ENCODE measurements at places on chromosomes 1 and 21.

DNA sequence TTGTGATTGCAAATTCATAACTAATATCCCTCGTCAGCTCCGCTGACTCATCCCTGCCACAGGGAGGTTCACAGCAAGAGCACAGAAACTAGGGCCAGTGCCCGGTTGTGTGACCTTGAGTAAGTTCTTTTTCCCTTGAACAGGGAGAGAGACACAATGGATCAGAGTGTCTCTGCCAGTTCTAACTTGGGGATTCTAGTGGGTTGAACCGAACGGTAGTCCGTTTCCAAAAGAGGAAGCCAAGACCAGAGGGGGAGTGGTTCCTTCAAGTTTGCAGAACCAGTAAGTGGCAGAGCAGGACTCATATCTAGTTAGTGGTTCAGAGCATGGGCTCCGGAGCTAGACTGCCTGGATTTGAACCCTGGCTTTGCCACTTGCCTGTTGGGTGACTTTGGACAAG is 4.9 kb upstream of the SHISA4 start:
- DNase-seq = no peak

DNA sequence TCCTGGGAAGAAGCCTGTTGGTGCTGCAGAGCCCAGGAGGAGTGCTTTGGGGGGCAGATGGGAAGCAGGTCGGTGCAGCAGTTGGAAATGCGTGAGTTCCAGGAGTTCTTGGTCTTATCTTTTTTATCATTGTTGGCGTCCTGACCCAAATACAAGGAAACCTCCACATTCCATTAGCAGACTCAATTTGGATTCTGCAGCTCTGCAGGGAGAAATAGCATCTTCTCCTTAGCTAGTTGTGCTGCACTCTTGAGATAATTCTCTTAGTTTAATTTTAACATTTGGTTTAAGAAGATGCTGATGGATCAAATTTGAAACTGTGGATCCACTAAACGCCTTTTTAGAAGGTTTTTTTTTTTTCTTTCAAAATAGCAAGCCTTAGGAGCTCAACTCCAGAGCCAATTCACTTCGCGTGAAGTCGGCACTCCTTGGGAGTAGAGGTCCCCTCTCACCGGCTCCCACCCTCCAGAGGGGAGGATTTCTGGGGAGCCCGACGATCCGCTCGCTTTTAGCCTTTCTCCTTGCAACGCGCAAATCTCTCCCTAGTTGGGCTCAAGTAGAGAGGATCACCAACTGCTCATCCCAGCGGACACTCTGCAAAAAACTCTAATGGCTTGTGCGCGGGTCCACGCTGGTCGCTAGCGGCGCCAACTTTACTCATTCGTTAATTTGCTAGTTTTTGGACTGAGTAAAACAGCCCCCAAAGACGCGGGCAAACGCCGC is 1.3 kb downstream of the PLD5 start:
- no peak for DNase-seq

GRCh38 chr1:211896958-211897357 is 66.4 kb upstream of the LPGAT1 start:
- DNase-seq = no peak

- peak; percentile 14 for DNase-seq
These were observed 71.0 kb upstream of the CSF3R start for GRCh38 chr1:36553591-36554322.

- DNase-seq = no peak
These were observed 21.5 kb downstream of the RCAN1 start for GRCh38 chr21:34593423-34593822.

- no peak for DNase-seq
These were observed 52.1 kb downstream of the COL6A1 start for GRCh38 chr21:46033410-46034400.

GRCh38 chr21:45544449-45545235 is 2.4 kb upstream of the SLC19A1 start:
- DNase-seq = no peak

DNA sequence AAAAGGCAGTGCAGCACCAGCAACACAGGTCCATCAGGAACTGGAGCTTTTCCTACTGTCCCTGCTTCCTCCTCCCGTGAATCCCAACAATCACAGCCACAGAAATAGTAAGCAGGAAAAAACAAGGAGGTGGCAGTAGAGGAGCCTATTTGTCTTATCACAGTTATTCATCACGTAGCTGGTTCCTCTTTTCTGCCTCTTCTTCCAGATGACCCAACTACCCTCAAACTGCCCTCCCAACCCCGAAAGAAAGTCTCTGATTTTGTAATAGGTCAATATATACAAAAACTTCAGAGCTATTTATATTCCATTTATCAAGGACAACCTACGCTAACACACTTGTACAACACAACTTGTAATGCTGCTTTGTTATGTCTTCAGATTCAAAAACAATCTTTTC is 21.4 kb downstream of the GNB1 start:
- no peak for DNase-seq

GRCh38 chr1:204591473-204592090 is 75.4 kb downstream of the MDM4 start:
- DNase-seq = no peak

DNA sequence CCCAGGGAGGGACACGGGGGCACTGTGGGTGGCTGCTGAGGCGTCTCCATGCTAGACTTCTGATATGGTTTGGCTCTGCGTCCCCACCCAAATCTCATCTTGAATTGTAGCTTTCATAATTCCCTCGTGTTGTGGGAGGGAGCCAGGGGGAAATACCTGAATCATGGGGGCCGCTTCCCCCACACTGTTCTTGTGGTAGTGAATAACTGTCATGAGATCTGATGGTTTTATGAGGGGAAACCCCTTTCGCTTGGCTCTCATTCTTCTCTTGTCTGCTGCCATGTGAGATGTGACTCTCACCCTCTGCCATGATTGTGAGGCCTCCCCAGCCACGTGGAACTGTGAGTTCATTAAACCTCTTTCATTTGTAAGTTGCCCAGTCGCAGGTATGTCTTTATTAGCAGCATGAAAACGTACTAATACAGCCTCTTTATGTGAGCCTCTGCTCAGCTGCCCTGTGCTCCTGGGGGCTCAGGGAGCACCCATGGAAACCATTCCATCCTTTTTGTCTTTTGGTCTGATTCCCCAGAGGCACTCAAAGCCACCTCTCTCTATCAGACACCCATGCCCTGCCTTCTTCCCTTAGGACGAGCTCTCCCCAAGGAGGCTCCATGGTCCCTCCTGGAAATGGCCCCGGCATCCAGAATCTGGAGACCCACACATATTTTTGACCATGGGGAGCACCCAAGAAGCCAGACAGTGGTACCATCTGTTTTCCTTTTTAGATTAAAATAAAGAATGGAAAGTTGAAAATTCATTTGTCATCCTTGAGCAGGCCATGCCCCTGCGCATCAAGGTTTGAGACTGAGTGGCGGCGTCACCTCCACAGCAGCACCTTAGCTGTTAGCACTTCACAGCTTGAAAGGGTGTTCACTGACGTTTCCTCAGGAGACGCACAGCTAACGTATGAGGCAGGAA is 65.9 kb upstream of the FAM20B start:
- no peak for DNase-seq

DNA sequence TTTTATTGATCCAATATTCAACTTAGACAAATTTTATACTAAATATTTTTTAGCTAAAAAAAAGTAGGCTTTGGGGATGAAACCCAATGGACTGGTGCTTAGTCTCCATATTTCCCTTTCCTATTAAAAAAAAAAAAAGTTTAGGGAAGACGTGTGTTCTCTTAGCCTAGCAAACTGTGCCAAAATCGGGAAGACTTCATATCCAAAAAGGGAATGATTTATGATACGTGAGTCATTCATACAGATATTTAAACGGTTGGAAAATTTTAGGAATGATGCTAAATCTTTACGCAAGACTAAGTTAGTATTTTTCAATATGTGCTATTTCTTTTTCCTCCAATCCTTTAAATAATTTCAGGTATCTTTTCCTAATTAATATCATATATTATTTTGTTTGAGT is 50.7 kb downstream of the SPATA17 start:
- no peak for DNase-seq

GRCh38 chr21:21858502-21859334 is 860.5 kb downstream of the NCAM2 start:
- no peak for DNase-seq

DNA sequence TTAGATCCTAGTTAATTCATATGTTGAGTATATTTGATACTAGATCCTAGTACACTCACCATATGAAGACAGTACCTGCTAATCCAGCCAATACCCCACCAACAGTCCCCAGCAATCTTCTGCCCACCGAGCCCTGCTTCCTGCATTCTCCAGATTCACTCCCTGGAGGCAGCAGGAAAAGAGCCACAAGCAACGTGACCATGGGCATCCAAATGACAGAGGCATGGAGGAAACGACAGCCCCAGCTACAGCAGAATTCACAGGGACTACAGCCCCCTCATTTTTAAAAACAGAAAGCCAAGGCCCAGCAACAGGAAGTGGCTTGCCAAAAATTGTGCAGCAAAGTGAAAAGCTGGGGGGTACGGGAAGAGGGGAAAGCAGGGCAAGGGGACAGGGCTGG is 29.3 kb downstream of the ASTN1 start:
- no peak for DNase-seq

- no peak for DNase-seq
These were observed 42.1 kb downstream of the CDK18 start for GRCh38 chr1:205546541-205546940.

GRCh38 chr1:231076802-231077201 is 36.7 kb upstream of the FAM89A start:
- no peak for DNase-seq

DNA sequence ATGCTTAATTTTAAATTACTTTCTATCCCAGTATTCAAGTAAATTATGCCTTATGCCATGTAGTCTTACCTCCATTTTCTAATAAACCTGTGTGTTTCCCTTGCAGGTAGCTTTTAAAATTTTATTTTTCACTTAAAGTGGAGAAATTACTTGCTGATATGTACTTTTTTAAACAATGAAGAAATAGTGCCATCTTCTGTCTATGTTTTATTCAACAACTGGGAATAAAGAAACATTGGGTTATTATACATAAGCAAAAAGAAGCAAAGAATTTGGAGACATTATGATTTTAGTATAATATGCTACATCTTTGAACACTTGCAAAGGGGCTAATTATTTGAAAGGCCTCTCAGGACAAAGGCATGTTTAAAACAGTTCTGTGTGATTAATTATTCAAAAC is 1912.9 kb downstream of the MRPL39 start:
- no peak for DNase-seq

- DNase-seq = no peak
These were observed 10.7 kb upstream of the GPR25 start for GRCh38 chr1:200861937-200862647.

GRCh38 chr1:7409278-7409677 is 361.8 kb upstream of the VAMP3 start:
- no peak for DNase-seq

DNA sequence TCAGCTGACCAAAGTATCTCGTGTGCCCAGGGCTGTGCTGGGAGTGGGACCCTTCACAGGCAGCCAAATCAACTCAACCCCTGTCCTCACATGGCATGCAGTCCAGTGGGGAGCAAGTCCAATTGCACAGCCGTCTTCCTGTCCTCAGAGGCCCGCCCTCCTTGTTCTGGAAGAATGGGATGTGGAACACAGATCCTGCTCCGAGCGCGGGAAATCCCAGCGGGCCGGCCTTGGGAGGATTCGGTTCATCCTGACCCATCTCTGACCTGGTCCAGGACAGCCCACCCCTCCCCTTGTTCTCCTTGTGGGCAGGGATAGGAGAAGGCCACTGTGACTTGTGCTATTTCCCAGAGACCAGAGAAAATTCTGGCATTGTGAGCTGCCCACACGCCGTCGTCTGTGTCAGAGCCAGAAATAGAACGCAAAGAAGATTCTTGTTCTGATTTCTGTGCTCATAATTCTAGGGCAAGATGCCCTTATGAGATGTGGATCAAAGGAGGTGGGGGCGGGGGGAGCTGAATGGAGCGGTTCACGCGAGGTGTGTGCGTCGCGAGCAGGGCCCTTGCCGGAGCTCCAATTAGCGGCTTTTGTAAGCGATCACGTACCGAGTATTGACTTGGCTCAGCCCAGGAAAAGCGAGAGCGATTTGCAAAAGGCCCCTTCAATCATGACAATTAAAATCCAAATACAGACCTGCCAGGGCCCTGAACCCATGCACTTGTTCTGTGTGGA is 79.2 kb downstream of the AJAP1 start:
- no peak for DNase-seq

GRCh38 chr1:42931108-42931539 is 27.5 kb downstream of the SLC2A1 start:
- DNase-seq = no peak

GRCh38 chr1:9320520-9321479 is 28.1 kb downstream of the SPSB1 start:
- no peak for DNase-seq

DNA sequence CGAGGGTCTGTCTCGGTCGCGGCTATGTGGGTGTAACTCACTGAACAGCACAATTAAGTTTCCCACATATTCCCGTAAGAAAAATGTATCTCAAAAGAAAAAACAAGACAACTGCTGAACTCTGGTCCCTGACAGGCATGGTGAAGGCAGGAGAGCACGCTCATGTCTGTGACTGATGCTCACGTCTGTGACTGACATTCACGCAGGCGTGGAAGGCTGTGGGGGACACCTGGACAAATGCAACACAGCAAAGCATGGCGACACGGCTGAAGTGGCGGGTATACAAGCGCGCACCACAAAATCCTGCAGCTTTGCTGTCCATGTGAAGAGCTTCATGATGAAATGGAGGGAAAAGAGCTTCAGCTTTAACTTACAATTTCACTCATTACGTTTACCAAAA is 6.0 kb downstream of the PTTG1IP start:
- DNase-seq = no peak

GRCh38 chr1:203362720-203363025 is 11.8 kb upstream of the FMOD start:
- no peak for DNase-seq

DNA sequence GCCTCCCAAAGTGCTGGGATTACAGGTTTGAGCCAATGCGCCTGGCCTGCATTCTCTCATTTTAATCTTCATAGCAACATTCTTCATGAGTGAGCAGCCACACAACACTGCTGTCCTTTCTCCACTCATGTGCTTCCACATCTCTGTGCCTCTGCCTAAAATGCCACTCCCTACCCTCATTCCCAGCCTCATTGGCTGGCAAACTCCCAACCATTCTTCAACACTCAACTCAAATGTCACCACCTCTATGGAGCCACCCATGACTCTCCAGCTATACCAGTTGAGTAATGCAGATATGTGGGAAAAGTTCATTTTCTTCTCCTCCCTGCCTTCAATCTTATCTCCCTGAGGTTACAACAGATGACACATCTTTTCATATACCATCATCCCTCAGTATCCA is 53.9 kb upstream of the ZC3H12A start:
- DNase-seq = no peak

DNA sequence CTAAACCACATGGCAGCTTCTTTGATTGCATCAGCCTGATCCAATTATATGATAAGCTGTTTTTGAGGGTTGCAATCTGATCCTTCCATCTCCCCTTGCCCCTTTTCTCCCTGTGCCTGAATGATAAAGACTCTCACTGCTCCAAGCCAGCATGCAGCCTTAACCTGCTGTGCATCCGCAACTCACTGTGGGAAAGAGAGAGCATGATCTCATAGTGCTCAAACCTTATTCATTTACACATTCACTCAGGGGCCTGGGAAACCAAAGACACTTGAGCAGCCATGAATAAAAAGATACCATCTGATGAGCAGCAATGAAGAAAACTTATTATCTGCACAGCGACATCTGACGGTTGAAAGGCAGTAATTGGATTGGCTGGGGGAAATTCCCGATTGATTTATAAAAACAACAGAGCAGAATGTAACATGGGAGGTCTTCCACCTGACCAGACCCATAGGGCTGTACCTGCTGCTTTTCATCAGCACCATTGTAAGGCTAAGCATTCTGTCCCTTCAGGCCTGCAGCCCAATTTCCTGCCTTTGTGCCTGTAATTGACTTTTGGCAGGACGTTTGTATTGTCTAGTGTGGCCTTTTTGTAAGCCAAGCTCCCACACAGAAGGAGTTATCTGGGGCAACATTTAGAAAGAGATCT is 62.5 kb downstream of the KIAA0040 start:
- DNase-seq = no peak

GRCh38 chr1:74586253-74586897 is 74.0 kb upstream of the LRRC53 start:
- DNase-seq = no peak

All from stimulated activated CD8-positive, alpha-beta memory T cell treated with anti-CD3 and anti-CD28 coated beads, Interleukin-4, amount 100 ng/mL, for 4 hours (primary cell).